ENCODE measurements at places on chromosomes 1 and 21.
A peak's percentile ranks its signal among the peaks of the same experiment; 100 is the strongest.

GRCh38 chr1:19872190-19872589 lies 10.0 kb upstream of the OTUD3 start:
- DNase-seq, result no peak

- DNase-seq, result no peak
Observed at GRCh38 chr1:162725301-162725837, 65.1 kb upstream of the HSD17B7 start.

DNA sequence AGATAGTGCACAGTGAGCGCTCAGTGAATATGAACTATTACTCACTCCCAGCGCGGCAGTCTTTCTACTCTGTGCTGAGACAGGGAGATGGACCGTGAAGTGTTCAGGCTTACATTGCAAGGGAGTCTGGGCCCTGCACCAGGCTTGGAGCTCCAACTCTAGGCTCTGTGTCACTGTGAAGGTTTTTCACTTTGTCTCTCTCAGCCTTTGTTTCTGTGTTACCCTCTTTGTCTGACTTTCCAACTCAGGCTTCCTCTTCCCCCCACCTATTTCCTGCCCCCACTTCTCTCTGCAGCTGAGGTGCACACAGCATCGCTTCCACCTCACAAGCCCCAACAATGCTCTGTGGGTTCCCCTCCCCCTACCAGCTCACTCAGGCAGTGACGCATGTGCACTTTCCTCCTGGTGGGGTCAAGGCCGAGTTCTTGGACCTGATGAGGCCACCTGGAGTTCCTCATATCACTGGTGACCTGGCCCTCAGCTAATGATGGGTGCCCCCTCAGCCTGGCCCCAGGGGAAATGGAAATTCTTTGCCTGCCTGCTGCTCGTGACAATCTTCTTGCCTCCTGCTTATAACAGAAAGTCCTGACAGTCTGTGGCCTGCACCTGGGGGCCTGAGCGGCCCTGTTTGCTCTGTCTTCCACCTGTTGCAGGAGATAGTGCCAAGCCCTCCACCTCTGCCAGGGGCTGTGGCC lies 1.1 kb upstream of the LCK start:
- DNase-seq, result peak; percentile 65

- no peak for DNase-seq
Observed at GRCh38 chr1:23594927-23595353, 35.6 kb upstream of the ID3 start.

GRCh38 chr1:193729429-193729828 lies 543.0 kb upstream of the B3GALT2 start:
- DNase-seq, result no peak

DNA sequence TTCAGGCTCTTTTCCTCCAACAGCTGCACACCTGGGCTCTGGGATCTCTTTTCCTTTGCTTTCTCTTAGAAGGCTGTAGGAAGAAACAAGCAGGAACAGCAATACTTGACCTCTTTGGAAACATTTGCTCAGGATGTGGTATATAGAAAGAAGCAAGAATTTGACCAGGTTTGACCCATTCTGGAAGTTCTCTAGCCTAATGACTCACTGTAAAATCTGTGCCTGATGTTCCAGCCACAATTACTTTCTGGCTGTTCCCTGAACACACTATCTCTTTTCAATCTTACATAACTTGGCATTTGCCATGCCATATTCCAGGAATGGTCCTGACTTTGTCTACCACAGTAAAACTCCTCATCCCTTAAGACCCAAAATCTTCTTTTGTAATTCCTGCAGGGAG lies 419.9 kb upstream of the DAB1 start:
- no peak for DNase-seq

GRCh38 chr1:86339014-86339812 lies 56.9 kb downstream of the ODF2L start:
- no peak for DNase-seq

DNA sequence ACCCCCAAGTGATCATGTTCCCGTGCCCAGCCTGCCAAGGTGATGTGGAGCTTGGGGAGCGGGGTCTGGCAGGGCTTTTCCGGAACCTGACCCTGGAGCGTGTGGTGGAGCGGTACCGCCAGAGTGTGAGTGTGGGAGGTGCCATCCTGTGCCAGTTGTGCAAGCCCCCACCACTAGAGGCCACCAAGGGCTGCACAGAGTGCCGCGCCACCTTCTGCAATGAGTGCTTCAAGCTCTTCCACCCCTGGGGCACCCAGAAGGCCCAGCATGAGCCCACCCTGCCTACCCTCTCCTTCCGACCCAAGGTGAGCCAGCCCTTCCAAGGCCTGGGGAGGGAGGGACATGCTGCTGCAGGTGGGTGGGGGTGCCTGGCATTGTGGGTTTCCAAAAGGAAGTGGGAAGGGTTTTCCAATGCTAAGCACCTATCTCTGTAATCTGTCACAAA lies 2.3 kb downstream of the TRIM46 start:
- DNase-seq, result no peak

GRCh38 chr1:200039849-200040474 lies 12.5 kb downstream of the NR5A2 start:
- no peak for DNase-seq

- DNase-seq, result no peak
Observed at GRCh38 chr1:35783055-35783583, 13.3 kb upstream of the CLSPN start.

DNA sequence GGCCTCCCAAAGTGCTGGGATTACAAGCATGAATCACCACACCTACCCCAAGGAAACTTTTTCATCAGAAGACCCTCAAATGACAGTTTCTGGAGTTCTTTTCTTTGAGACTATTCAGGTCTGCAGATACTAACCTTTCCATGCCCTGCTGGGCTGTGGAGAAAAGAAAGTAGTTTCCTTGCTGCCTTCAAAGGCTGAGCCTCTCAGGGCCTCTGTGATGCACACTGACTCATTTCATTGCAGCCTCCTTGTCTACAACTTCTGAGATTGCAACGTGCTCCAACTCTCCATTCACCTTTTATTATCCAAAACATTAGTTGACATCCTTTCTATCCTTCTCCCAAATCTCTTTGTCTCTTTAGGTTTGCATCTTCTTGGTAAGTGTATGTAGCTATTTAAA lies 8.8 kb upstream of the SAMSN1 start:
- DNase-seq, result no peak

DNA sequence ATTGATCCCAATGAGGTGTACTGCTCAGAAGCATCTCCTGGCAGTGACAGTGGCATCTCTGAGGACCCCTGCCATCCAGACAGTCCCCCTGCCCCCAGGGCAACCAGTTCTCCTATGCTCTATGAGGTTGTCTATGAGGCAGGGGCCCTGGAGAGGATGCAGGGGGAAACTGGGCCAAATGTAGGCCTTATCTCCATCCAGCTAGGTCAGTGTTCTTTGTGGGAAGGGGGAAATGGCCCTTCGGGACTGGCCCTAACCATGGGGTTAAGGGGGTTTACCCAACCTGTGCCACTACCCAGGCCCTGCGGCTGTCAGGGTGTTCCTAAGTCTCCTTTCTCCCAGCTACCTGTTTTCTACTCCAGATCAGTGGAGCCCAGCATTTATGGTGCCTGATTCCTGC lies 1.3 kb downstream of the CREB3L4 start:
- no peak for DNase-seq

DNA sequence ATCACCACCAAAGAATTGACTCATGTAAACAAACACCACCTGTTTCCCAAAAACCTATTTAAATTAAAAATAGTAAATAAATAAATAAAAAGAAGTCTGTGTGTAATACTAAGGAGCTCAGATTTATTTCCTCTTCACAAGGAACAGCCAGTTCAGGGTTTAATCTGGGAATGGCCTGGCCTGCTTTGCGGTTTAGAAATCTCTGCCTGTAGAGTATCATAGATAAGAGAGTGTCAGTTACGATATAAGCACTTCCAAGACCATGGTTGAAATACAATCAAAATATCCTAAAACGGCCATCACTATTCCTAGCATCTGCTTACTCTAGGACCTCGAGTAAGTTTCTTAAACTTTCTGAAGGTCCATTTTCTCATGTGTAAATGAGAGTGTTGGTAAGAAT lies 274.4 kb downstream of the PLPP3 start:
- no peak for DNase-seq

DNA sequence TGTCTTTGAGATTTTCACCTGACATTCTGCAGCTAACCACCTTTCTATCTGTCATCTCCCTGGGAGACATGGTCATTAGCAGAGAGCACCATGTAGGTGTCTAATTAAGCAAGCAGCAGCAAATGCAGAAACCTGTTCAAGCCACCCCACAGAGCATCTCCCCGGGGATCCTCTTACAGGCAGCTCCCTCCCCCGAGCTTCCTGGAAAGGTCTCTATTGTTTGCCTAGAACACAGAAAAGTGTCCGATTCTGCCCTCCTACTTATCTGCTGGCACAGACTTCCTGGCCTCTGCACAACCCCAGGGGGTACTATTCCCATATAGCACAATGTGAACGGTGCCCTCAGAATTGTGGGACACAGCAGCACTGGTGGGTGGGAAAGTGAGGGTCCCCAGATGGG lies 46.1 kb downstream of the PLEKHA6 start:
- DNase-seq, result no peak
